ENCODE measurements at places on chromosomes 7 and 10.

- DNase-seq: peak; percentile 97
Measured at GRCh38 chr7:7944619-7945282, 23.8 kb upstream of the GLCCI1 start.

DNA sequence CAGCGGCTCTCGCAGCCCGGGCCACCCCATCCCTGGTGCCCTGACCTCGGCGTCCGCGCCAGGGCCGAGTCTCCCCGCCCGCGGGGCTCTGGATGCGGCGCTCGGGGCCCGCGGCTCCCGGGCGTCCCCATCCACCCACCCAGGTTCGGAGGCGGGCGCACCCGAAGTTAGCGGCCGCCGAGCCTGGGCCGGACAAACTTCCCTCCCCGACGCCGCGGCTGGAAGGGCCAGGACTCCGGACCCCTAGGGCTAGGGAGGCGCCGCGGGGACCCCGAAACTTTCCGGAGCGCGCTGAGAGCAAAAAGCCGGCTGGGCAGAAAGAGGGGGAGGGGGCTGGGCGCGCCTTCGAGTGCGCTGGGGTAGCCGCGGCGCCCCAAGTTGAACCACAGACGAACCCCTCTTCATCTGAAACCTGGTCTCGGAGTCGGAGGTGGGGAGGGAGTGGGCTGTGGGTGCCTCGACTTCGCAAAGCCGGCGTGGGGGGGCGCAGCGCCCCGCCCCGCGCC, 3.7 kb upstream of the ELFN1 start:
- DNase-seq: no peak

DNA sequence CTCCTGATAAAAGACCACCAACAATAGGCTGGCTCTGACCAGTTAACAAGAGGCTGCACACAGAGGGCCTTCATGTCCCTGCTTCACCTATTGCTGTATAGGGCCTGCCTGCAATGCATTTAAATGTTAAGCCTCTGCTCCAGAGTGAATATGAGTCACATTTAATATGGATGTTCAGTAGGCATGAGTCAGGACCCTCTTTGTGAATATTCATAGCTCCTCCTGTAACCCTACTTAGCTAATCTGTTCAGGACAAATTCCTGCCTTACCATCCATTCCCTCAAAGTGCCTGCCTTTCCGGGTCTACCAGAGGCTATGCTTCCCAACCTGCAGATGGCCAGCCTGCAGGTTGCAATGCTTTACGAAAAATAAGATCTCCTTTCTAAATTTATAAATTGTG, 32.5 kb downstream of the ARHGAP22 start:
- DNase-seq: no peak

GRCh38 chr7:44658979-44659378, 52.6 kb downstream of the OGDH start:
- DNase-seq: no peak

DNA sequence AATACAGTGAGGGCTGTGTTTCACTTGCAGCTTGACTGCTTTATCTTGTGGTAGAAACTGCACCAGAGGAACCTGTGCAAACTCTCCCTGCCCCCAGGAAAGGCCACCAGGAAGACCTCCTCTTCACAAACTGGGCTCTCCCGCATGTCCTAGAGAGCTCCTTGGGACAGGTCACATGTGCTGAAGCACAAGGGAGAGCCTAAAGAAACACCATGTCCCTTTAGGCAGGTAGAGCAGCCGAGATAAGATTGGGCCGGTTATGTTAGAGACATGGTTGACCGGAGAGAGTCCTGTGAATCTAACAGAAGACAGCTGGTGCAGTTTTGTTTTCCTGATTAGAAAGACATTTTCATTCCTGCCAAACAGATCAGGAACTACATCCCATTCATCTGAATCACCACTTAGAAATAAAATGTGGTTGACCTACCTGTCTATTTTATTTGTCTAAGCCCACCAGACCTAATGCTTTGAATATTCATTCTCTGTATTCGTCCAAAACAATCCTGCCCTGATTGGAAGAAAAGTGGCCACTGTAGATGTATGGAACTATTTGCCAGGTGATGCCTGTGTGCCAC, 224.1 kb downstream of the GLI3 start:
- no peak for DNase-seq

GRCh38 chr10:70918851-70919530, 30.6 kb upstream of the PCBD1 start:
- DNase-seq: no peak

DNA sequence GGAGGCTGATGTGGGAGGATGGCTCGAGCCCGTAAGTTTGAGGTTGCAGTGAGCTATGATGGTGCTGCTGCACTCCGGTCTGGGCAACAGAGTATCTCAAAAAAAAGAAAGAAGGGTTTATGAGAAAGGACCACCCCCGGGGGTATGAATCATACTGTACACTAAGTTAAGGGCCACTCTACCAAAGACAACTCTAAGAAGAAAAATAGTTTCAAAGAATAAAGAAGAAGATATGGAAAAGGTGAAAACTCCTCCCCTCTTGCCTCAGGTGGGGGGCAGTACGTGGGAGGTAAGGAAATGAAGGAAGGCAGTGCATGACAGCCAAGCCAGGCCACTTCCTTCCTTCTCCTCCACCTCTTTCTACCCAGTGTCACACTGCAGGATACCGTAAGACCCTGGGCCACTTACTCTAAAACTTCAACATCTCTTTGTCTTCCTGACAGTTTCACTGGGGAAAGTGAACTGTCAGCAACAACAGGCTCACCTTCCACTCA, 61.3 kb downstream of the PIP4K2A start:
- no peak for DNase-seq

GRCh38 chr7:11343818-11344413, 370.2 kb downstream of the PHF14 start:
- peak; percentile 52 for DNase-seq

DNA sequence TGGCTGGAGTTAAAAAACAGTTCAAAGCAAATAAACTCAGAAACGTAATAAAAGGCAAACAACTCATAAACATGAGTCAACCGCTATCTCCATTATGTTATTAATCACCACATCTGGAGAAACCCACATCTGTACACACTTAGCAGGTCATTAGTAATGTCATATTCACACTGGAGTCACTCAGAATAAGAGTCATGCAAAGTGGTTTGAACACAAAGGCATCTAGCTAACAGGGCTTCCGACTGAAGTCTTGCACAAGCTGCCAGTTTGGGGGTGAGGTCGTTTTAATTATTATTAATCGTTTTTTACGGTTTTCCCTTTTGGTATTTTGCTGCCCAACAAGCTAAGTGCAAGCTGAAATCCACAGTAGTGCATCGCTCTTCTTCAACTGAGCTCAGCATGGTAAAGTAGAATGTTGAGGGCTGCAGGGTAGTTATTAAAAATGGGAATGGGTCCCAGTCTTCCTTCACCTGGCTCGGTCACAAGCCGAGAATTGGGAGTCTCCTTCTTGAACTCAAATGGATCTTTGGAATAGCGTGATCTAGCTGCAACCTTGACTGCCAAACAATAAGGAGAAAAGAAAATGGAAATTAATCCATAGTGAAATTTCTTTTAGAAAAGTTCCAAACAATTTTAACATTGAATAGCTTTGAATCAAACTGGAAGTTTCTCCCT, 663.5 kb downstream of the KCNMA1 start:
- DNase-seq: no peak

DNA sequence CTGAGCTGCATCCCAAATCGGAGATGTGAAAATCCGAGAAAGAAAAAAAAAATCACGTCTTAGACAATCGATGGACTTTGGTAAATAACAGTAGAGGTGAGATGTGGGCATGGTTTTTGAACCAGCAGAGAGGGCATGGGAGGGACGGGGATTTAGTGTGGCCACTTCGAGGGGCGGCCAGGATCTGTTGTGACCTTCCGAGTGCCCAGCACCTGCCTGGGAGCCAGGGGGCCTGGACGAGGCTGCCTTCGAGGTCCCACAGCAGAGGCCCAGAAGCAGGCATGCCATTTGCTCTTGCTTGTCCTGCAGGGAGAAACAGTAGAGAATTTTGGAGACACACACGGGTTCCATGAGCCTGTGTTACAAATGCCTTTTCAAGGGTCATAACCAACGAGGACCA, 469.7 kb upstream of the FOXK1 start:
- no peak for DNase-seq

- no peak for DNase-seq
Measured at GRCh38 chr10:113712024-113712423, 32.3 kb downstream of the CASP7 start.

- no peak for DNase-seq
Measured at GRCh38 chr7:141218941-141219340, 145.1 kb downstream of the TMEM178B start.

DNA sequence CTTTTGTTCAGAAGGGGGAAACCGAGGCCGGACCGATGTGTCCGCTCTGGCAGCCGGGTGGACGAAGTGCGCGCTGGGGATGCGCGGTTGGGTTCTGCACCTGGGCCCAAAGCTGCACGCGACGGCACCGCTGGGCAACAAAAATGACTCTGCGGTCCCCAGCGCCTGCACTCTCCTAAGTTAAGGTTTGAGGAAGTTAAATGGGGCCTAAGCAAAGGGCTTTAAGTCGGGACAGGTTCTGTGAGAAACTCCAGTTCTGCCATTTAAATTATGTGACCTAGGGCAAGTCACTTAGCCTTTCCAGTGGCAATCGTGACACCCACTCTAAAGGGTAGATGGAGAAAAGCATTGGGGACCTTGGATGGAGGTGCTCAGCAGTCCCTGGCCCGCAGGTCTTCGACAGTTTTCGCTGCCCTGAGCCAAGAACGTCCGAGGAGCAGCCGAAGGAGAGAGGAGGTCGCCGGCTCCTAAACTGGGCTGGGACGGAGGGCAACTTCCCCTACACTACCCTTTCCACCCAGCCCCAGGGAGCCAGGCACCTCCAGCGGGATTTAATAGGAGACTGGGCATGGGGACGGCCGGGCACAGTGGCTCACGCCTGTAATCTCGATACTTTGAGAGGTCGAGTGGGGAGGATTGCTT, 534 bp upstream of the ACBD5 start:
- peak; percentile 67 for DNase-seq

- DNase-seq: no peak
Measured at GRCh38 chr10:95262763-95263518, 27.9 kb downstream of the PDLIM1 start.

- no peak for DNase-seq
Measured at GRCh38 chr10:133264461-133264860, 12.2 kb downstream of the ADAM8 start.

- no peak for DNase-seq
Measured at GRCh38 chr7:149558149-149558861, 60.7 kb upstream of the ZNF746 start.

DNA sequence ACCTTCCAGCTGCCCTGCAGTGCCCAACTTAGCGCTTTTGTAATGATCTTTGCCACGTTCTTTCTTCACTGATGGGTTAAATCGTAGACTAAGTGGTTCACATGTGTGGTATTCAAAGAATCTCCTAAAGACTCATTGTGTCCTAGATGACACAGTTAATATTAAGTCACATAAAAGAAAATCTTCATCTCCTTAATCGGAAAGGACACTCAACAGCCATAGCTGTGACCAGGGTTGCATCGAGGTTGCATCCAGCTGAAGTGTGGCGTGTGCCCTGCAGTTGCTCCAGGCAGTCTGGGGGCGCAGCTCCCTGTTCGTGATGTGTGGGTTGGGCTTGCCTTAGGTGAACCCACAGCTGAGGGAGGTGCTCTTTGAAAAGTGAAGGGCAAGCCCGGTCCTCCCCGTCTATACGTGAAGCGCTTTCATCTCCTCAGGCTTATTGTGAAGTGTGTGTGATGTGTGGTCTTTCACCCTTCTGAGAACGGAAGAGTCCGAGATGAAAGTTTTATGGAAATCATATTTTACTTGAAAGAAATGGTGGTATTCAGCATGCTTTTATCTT, 122.7 kb downstream of the TRRAP start:
- DNase-seq: no peak

DNA sequence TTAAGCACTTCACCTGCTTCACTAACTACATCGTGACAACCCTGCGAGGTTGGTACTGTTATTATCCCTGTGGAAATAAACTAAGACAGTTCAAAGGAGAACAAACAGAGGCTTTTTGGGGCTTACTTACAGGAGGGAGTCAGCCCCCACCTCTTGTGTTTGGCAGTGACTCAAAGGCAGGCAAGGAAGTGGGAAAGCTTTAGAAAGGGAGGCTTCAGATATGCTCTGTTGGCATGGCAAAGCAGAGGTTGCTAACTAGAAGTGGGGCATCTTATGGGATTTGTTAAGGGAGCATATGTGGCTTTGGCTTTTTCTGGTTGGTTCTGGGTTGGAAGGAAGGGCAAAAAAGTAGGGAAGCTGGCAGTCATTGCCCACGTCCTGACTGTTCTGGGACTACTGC, 84.8 kb upstream of the AOAH start:
- DNase-seq: no peak

DNA sequence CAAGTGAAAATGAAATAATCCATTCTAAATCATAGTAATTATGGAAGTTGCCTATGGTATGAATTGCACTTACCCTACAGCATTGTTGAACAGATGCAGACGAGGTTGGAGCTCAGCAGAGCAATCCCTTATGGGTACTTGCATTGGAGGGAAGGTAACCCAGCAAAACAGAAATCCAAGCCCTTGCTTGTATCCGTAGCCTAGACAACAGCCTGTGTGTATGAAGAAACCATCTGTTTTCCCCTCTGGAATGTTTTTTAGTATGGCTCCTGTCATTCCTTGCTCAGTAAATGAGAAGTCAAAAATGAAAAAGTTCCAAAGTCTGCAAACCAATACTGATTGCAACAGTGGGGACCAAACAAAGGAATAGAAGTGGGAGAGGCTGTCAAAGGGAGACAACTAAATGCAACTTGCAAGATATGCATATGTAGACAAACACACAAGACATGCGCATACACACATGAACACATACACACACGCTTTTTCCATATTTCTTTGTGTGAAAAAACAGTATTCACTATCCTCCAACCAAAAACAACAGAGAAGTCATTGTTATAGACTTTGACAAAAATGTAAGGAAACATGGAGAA, 260.8 kb downstream of the DYNC1I1 start:
- DNase-seq: no peak

DNA sequence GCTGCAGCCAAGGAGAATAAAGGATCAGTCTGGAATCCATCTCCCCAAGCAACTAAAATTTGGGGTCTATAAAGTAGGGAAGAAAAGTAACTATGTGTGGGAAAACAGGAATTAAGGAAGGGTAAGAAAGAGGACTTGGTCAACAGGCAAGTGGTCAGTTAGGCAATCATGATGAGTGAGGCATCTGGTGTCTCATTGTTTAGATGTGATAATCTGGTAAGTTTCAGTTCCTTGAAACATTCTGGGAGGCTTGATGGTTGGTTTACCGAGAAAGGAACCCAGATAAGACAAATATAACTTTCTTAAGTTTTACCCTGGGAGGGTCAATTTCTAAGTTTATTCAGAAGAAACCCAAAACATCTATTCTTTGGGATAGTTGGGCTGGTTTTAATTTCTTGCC, 22.3 kb downstream of the HYAL4 start:
- DNase-seq: no peak

- DNase-seq: no peak
Measured at GRCh38 chr10:58028597-58029366, 238.9 kb downstream of the IPMK start.

GRCh38 chr7:44059219-44060090, 5.9 kb downstream of the PGAM2 start:
- peak; percentile 45 for DNase-seq

GRCh38 chr10:22634606-22635459, 79.5 kb downstream of the PIP4K2A start:
- no peak for DNase-seq

Data from GM12865 (cell line).